ENCODE measurements at places on chromosomes 1 and 21.

- no peak for DNase-seq
Observed at GRCh38 chr1:23449958-23450357, 25.4 kb upstream of the TCEA3 start.

DNA sequence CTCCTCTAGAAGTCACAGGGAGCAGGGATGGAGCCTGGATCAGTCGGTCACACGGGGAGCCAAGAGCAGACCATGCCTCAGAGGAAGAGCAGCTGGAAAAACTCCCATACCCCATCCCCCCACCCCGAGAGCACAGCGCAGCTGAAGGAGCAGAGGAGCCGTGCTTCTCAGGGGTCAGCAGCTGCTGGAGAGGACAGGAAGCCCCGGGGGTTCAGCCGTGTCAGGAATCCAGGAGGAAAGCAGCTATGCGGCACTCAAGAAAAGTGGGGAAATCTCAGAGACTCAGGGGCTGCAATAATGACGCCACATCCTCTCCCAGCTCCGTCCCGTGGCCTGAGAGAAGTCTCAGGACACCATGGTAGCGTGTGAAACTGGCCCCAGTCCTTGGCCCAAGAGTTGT, 102.3 kb downstream of the NPHP4 start:
- no peak for DNase-seq

DNA sequence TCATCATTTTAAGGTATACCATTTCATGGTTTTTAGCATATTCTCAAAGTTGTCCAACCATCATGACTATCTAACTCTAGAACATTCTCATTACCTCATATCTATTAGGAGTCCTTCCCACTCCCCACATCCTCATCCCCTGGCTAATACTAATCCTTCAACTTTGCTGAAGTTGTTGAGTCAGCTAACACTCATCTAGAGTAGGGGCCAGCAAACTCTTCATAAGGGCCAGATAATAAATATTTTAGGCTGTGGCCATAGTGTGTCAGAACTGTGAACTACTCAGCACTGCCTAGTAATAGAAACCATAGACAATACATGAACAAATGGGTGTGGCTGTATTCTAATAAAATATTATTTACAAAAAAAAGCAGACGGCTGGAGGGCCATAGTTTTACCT, 43.0 kb downstream of the TOR3A start:
- DNase-seq = no peak

- DNase-seq = no peak
Observed at GRCh38 chr1:165857046-165857801, 29.8 kb downstream of the UCK2 start.

- DNase-seq = peak; percentile 94
Observed at GRCh38 chr1:160830321-160831153, 32.1 kb downstream of the CD244 start.

DNA sequence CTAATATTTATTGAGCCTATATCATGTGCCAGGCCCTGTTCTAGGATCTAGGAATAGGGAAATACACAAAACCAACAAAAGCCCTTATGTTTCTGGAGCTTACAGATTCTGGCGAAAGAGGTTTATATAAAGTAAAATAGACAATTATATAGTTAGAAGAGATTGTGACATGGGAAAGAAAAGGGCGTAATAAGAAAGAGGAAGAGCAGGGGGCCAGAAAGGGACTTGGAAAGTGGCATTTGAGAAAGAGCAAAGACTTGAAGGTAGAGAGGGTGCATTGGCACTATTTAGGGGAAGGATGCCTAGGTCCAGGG, 322.5 kb upstream of the FAM78B start:
- no peak for DNase-seq
